ENCODE measurements at places on chromosomes 13 and 19.

GRCh38 chr19:38424272-38424671, 1.7 kb downstream of the RASGRP4 start:
- no peak for DNase-seq

DNA sequence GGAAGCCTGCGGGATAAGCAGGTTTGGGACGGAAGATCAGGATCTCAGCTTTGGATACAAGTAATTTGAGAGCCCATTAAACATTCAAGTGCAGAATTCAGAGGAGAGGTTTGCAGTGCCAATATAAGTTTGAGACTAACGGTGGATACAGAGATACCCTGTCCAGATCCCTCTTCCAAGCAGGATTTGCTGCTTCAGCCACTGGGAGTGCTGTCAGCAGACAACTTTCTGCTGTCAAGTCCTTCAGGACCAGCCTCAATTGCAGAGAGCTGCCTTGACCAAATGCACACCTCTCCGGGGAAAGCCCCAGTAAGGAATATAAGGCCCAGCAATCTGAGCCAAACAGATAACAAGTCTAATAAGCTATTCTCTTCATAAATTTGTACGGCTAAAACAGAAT, 46.1 kb upstream of the ZNF780A start:
- DNase-seq, result no peak

- DNase-seq, result no peak
Measured at GRCh38 chr13:44867825-44868224, 121.4 kb downstream of the NUFIP1 start.

- no peak for DNase-seq
Measured at GRCh38 chr13:40254394-40254793, 412.0 kb downstream of the FOXO1 start.

GRCh38 chr19:6326815-6327214, 6.6 kb downstream of the ACER1 start:
- DNase-seq, result no peak

- no peak for DNase-seq
Measured at GRCh38 chr19:7519361-7520130, 2.9 kb upstream of the MCOLN1 start.

DNA sequence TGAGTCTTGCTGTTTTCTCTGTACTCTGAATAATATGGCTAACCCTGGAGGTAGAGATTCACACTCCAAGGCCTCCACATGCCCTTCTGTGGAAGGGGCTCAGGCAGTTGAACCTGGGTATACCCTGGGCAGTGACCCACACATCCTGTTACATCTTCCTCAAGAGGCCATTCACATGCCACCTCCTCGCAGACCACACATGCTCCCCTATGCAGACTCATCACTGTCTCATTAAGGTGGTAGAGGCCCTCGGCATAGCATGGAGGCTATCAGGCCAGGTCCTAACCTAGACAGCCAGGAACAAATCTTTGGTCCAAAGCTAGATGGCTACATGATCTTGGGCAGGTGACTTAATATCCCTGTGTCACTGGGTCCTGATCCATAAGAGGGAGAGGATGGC, 363.9 kb upstream of the ZNF507 start:
- DNase-seq, result no peak

DNA sequence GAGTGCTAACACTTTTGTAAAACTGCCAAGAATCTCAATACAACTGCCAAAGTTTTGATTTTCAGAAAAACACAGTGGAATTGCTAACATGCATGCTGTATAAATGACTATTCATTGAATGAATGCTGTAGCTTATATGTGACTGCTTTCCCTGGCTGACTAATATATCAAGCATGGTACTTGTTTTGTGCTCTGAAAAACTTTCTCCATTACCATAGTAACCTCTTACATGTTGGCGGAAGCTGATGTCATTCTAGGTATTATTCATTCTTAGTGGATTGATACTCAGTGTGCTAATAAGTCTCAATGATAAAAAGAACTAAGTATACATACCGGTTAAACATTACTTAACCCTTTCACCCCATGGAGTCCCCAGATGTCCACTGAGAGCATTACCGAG, 166.1 kb upstream of the MYO16 start:
- no peak for DNase-seq

GRCh38 chr13:48559638-48560320, 26.9 kb upstream of the RCBTB2 start:
- no peak for DNase-seq

DNA sequence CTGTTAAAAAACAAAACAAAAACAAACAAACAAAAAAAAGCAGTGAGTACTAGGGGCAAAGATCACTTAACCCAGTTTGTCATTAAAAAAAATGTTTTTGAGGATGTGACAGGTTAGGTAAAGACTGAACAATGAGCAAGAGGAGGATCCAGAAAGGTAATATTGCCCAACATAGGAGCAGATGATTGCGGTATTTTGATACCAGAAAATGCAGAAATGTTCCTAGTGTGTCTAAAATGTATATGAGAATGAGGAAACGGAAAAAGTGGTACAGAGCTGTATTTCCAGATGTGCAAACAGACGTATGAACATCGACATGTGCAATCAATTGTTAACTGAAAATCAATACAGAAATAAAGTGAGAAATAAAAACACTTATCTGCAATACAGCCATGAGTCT, 4.9 kb upstream of the LILRA4 start:
- DNase-seq, result no peak

DNA sequence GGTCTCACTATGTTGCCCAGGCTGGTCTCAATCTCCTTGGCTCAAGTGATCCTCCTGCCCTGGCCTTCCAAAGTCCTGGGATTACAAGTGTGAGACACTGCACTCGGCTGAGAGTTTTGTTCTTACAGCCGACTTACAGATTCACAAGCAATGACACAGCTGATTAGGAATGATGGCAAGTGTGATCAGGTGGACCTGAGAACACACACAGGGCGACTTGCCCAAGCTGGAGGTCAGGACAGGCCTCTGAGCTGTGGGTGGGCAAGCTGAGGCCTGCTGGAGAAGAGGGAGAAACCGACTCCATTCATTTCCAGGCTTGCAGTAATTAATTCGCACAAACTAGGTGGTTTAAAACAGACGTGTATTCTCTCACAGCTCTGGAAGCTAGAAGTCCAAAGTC, 8.1 kb upstream of the ATG4D start:
- no peak for DNase-seq

- DNase-seq, result no peak
Measured at GRCh38 chr19:3520166-3521103, 14.3 kb downstream of the FZR1 start.

- DNase-seq, result no peak
Measured at GRCh38 chr19:33953592-33953991, 156.9 kb downstream of the KCTD15 start.

GRCh38 chr13:53141336-53141735, 112.7 kb downstream of the OLFM4 start:
- no peak for DNase-seq

DNA sequence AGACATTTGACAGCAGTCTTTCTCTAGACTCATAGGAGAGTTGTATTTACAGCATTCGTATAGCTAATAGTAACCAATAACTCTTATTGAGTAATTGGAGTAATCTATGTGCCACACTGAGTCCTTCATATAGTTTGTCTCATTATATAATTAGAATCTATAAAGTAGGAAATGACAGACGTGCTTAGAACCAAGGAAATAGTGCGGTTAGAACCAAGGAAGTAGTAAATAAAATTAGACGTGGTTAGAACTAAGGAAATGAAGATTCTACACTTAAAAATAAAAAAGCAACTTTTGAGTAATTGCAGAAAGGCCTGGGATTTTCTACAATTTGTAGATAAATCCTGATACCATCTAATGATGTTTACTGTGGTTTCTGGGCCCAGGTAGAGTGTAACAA, 107.8 kb upstream of the TNFSF11 start:
- no peak for DNase-seq

- DNase-seq, result no peak
Measured at GRCh38 chr19:29315556-29316190, 102.7 kb upstream of the UQCRFS1 start.

- peak; percentile 47 for DNase-seq
Measured at GRCh38 chr13:20127562-20128458, 33.0 kb downstream of the GJA3 start.

DNA sequence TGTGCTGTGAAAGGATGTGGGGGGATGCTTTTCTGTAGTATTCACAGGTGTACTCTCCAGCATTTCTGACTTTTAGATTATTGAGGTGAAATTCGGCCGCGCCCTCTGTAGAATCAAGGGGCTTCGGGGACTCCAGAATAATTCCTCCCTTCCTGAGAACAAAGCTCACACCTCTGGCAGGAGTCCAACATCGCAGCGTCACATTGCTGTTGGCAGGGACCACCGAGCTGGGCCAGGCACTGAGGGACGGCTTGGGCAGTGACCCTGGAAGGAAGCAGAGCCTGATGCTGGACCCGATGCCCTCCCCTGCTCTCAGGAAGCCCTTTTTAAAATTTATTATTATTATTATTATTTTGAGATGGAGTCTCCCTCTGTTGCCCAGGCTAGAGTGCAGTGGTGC, 6.3 kb downstream of the TARM1 start:
- DNase-seq, result no peak

DNA sequence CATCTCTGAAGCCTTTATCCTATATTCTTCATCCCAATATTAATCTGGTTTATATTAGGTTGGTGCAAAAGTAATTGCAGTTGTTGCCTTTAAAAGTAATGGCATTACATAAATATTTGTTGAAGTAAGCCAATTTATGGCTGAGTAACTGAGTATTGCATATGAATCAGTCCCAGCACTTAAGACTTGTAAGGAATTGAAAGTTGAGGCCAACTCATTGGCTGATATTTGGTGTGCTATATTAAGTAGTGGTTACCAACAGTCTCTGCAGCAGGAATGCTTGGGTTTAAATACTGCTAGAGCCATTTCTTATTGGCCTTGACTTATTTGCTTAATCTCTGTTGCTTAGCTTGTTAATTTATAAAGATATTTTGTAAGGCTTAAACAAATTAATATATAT, 460.7 kb downstream of the GPC6 start:
- DNase-seq, result no peak

- DNase-seq, result no peak
Measured at GRCh38 chr13:26327940-26328725, 74.2 kb downstream of the CDK8 start.

- no peak for DNase-seq
Measured at GRCh38 chr13:99301913-99302636, 5.1 kb downstream of the GPR183 start.

DNA sequence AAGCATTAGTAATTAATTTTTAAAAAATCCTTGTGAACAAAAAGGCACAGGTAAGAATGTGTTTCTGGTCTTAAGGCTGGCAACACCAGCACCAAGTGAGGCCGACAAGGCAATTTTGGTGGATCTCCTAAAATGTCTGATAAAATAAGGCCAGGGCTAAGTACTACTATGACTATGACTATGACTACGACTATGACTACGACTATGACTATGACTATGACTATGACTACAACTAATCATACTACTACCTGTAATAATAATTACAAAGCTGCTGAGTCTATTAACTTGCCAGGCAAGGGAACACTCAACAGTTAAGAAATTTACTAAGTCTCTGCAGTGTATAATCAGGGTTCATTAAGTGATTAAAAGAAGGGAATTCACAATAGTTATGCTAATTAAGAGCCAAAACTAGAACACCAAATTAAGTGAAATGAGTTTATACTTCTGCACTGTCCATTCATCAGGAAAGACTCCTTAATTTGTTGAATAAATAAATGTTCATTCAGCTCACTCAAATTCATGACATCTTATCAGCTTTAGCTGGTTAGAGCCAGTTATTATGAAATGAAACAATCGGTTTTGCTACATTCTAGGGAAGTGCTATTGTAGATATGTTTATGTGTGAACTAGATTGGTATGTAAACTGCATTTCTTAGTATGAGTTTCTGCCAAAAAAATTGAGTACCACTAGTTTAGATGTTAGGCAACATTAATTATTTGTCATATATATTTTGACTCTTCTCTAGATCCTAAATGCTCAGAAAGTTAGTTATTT, 1626.2 kb upstream of the PCDH20 start:
- DNase-seq, result no peak
